ENCODE measurements at places on chromosomes 16 and 17. TPM values are rescaled to one million over a fixed set of nuclear protein-coding genes. Genes with fewer than 3 reads are reported as not detected.

DNA sequence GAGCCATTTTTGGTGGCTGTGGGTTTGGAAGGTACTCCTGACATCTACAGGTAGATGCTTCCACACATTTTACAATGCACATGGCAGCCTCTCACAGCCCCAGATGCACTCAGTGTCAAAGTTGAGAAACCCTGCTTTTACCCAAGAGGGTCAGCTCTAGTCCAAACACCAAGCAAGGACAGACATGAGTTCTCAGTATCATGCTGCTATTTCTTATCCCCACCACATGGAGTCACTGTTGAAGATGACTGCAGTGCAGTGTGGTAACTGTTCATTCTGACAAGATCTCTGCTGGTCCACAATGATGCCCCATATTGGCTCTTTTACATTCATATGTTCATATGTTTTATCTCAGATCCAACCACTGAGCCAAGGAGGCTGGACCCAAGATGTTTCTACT lies 50.5 kb upstream of the SALL1 start:
- no peak overlapping the region for H3K4me3 ChIP-seq
- H3K4me1 ChIP-seq: no peaks in the 10 kb centered on the region
- DNase-seq: no peak
- H3K27me3 ChIP-seq: no peaks in the 10 kb centered on the region
- H3K36me3 ChIP-seq: no peaks in the 10 kb centered on the region

DNA sequence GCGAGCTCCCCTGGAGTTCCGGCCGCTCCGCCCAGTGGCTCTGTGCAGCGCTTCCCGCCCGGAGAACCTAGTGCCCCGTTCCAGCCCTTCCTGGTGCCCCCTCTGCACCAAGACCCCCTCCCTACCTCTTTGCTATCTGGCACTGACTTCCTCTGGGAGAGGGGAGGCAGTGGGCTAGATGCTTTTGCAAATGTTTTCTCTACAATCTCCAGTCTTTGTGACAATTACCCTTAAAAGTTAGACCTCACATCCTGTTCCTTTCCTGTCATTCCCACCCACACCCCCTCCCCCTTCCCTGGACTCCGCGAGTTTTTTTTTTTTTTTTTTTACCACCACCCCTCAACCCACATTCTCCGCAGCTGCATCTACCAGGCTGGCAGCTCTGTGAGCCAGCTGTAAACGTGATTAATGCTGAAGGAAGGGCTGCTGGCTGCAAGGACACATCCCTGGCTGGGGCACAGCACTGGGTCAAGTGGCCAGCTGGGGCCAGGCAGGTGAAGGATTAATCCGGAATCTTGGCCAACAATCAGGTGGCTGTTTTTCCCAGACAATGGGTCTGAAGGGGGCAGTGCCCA lies 101.5 kb downstream of the MGAT5B start:
- H3K27ac ChIP-seq: peak overlapping the region; percentile 80
- peaks cover 28% of the 10 kb centered on the region for H3K27me3 ChIP-seq
- no peaks in the 10 kb centered on the region for H3K36me3 ChIP-seq
- peaks cover 28% of the 10 kb centered on the region for H3K4me1 ChIP-seq
- peak overlapping the region; percentile 84 for H3K4me3 ChIP-seq

DNA sequence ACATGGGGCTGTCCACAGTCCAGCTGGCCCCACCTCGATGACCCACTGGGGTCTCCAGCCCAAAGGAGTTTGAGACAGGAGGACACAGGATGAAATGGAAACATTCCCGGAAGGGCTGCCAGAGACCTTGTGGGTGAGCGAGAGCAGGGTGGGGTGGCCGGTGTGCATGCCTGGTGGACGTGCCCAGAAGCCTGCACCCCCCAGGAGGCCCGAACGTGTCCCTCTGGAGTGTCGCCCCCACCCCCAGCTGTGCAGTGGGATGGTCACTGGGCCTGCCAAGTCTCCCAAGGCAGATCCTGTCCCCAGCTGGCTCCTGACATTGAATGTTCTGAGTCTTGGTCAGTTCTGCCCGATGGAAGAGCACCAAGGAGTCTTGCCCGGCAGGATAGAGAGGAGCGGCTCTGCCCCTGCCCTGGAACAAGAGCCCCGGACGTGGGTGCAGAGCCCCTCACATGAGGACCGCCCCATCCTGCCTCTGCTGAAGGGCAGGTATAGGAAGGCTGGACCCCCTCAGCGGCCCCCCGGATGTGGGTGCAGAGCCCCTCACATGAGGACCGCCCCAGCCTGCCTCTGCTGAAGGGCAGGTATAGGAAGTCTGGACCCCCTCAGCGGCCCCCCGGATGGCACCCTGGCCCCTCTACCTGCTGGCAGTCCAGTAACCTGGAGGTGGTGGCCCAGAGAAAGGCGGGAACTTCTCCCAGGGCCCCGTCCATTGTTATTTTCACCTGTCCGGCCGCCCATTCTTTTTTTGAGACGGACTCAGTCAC lies 3.1 kb upstream of the CAPN15 start:
- peak overlapping the region; percentile 35 for H3K27ac ChIP-seq
- peaks cover 33% of the 10 kb centered on the region for H3K4me1 ChIP-seq
- H3K27me3 ChIP-seq: no peaks in the 10 kb centered on the region
- DNase-seq: no peak
- peaks cover 8% of the 10 kb centered on the region for H3K36me3 ChIP-seq

GRCh38 chr16:48499923-48500381 lies 110.0 kb downstream of the N4BP1 start:
- peaks cover 6% of the 10 kb centered on the region for H3K27me3 ChIP-seq
- H3K36me3 ChIP-seq: no peaks in the 10 kb centered on the region
- H3K4me3 ChIP-seq: no peak overlapping the region
- H3K27ac ChIP-seq: no peak overlapping the region
- DNase-seq: no peak
- H3K4me1 ChIP-seq: peaks cover 2% of the 10 kb centered on the region

- peaks cover 10% of the 10 kb centered on the region for H3K4me1 ChIP-seq
- H3K27me3 ChIP-seq: no peaks in the 10 kb centered on the region
- no peak overlapping the region for H3K4me3 ChIP-seq
- no peak for DNase-seq
- H3K36me3 ChIP-seq: peaks cover 4% of the 10 kb centered on the region
Observed at GRCh38 chr17:59149051-59149450, 5.9 kb downstream of the SKA2 start.

DNA sequence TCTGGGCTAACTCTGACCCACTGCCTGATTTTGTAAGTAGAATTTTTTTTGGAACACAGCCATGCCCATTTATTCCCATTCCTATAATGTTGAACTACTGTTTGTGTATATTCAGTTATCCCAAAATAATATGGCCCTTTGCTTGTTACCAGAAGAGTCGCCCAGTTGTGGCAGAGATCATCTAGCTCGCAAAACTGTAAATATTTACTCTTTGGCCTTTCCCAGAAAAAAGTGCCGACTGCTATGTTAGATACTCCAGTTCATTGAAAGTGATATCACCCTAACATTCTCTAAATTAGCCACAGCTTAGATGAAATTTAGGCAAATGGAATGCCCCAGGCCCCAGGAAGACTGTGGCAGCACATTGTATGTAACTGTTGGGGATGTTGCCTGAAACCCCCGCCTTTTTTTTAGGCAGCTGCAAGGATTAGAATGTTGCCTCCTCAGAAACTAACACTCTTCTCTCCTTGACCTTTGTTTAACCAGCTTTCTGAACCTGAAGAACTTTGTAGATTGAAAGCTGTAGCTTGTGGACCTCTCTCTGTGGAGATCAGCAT lies 19.1 kb downstream of the WWOX start:
- no peaks in the 10 kb centered on the region for H3K27me3 ChIP-seq
- H3K4me1 ChIP-seq: peaks cover 3% of the 10 kb centered on the region
- DNase-seq: no peak

- no peak overlapping the region for H3K4me3 ChIP-seq
- H3K36me3 ChIP-seq: no peaks in the 10 kb centered on the region
- no peaks in the 10 kb centered on the region for H3K27me3 ChIP-seq
- no peak for DNase-seq
Observed at GRCh38 chr16:76081967-76082366, 195.2 kb upstream of the CNTNAP4 start.

- peak; percentile 23 for DNase-seq
- H3K27me3 ChIP-seq: no peaks in the 10 kb centered on the region
- H3K36me3 ChIP-seq: peaks cover 6% of the 10 kb centered on the region
- no peak overlapping the region for H3K4me3 ChIP-seq
Observed at GRCh38 chr16:85718682-85719081, 29.9 kb upstream of the GINS2 start.

- H3K27me3 ChIP-seq: peaks cover 27% of the 10 kb centered on the region
- no peak overlapping the region for H3K27ac ChIP-seq
- no peak overlapping the region for H3K4me3 ChIP-seq
- H3K36me3 ChIP-seq: no peaks in the 10 kb centered on the region
- no peak for DNase-seq
- no peaks in the 10 kb centered on the region for H3K4me1 ChIP-seq
Observed at GRCh38 chr17:48498164-48498850, 32.5 kb downstream of the HOXB1 start.

DNA sequence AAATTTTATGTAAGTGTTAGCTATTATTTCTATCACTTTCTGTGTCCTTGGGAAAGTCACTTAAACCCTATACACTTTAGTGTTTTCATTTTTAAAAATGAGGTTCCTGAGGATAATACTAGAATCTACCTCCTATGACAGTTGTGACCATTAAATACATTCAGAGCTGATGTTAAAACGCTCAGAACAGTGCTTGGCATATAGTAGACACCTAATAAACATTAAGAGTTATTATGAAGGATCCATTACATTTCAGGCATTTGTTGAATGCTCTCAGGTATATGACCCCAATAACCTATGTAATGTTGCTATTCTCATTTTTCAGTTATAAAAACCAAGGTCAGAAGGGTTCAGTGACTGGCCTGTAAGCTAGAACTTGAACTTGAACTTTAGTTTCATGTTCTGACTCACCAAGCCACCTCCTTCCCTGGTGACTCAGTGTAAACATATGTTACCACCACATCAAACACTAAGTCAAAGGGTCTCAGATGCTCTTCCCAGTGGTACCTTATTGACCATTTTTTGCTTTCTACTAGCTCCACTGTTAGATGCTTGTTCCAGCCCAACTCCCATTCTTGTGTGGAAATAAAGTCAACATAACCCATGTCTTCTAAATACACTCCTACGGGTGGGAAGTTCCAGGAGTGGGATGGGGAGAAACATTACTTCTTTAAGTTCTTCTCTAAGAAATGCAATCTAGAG lies 47.6 kb downstream of the HSD17B2 start:
- H3K27me3 ChIP-seq: peaks cover 20% of the 10 kb centered on the region
- H3K27ac ChIP-seq: no peak overlapping the region
- no peak for DNase-seq

- no peak overlapping the region for H3K27ac ChIP-seq
- no peaks in the 10 kb centered on the region for H3K4me1 ChIP-seq
- H3K4me3 ChIP-seq: no peak overlapping the region
- no peaks in the 10 kb centered on the region for H3K36me3 ChIP-seq
Observed at GRCh38 chr17:6361733-6362132, 73.2 kb downstream of the AIPL1 start.

GRCh38 chr17:27976331-27976730 lies 66.1 kb upstream of the NLK start:
- H3K27me3 ChIP-seq: peaks cover 4% of the 10 kb centered on the region
- H3K4me3 ChIP-seq: no peak overlapping the region
- peaks cover 9% of the 10 kb centered on the region for H3K4me1 ChIP-seq
- H3K27ac ChIP-seq: no peak overlapping the region
- no peaks in the 10 kb centered on the region for H3K36me3 ChIP-seq

GRCh38 chr16:59632276-59632855 lies 898.2 kb upstream of the GOT2 start:
- DNase-seq: no peak
- no peaks in the 10 kb centered on the region for H3K4me1 ChIP-seq
- no peaks in the 10 kb centered on the region for H3K36me3 ChIP-seq
- no peaks in the 10 kb centered on the region for H3K27me3 ChIP-seq
- H3K4me3 ChIP-seq: no peak overlapping the region
- H3K27ac ChIP-seq: no peak overlapping the region

- H3K36me3 ChIP-seq: no peaks in the 10 kb centered on the region
- no peak overlapping the region for H3K4me3 ChIP-seq
- H3K4me1 ChIP-seq: no peaks in the 10 kb centered on the region
- peaks cover 12% of the 10 kb centered on the region for H3K27me3 ChIP-seq
Observed at GRCh38 chr17:77542011-77542410, 401.2 kb downstream of the SEC14L1 start.

- H3K27ac ChIP-seq: no peak overlapping the region
- no peak overlapping the region for H3K4me3 ChIP-seq
- H3K27me3 ChIP-seq: peaks cover 20% of the 10 kb centered on the region
- H3K4me1 ChIP-seq: no peaks in the 10 kb centered on the region
Observed at GRCh38 chr17:65222214-65222738, 85.1 kb downstream of the RGS9 start.

GRCh38 chr16:88810166-88810911 lies 1.4 kb downstream of the APRT start:
- peak overlapping the region; percentile 91 for H3K4me3 ChIP-seq
- no peaks in the 10 kb centered on the region for H3K27me3 ChIP-seq
- peaks cover 17% of the 10 kb centered on the region for H3K4me1 ChIP-seq
- no peak for DNase-seq
- peaks cover 13% of the 10 kb centered on the region for H3K36me3 ChIP-seq

- H3K4me3 ChIP-seq: no peak overlapping the region
- peaks cover 37% of the 10 kb centered on the region for H3K27me3 ChIP-seq
- H3K27ac ChIP-seq: no peak overlapping the region
- no peaks in the 10 kb centered on the region for H3K36me3 ChIP-seq
Observed at GRCh38 chr17:79407385-79407784, 203.5 kb downstream of the RBFOX3 start.

DNA sequence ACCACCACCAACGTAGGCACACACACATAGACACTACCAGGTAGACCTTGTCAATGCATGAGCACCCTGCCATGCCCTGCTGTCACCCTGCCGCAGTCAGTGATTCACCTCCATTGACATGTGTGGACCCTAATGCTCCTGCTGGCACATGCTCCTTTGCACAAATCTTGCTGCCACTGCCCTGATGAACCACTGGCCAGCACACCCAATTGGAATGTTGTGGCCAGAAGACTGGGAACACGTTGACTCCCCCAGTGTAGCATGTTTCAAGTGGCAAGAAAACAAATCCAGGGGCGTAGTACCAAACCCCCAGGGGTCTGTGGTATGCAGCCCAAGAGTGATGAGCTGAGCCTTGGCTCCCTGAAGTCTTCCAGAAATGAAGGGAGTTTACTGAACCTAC lies 486.4 kb upstream of the KIF2B start:
- H3K36me3 ChIP-seq: no peaks in the 10 kb centered on the region
- H3K27ac ChIP-seq: no peak overlapping the region
- H3K4me1 ChIP-seq: no peaks in the 10 kb centered on the region
- H3K4me3 ChIP-seq: no peak overlapping the region
- no peak for DNase-seq
- H3K27me3 ChIP-seq: no peaks in the 10 kb centered on the region

GRCh38 chr16:55678161-55678821 lies 22.5 kb downstream of the SLC6A2 start:
- no peak overlapping the region for H3K27ac ChIP-seq
- DNase-seq: no peak
- H3K27me3 ChIP-seq: peaks cover 4% of the 10 kb centered on the region

- no peaks in the 10 kb centered on the region for H3K27me3 ChIP-seq
- H3K27ac ChIP-seq: no peak overlapping the region
- no peak for DNase-seq
- no peaks in the 10 kb centered on the region for H3K4me1 ChIP-seq
- H3K36me3 ChIP-seq: no peaks in the 10 kb centered on the region
- H3K4me3 ChIP-seq: no peak overlapping the region
Observed at GRCh38 chr16:69233124-69233523, 46.2 kb downstream of the SNTB2 start.

- no peak overlapping the region for H3K27ac ChIP-seq
- no peaks in the 10 kb centered on the region for H3K27me3 ChIP-seq
- peak overlapping the region; percentile 12 for H3K4me3 ChIP-seq
- DNase-seq: no peak
- H3K4me1 ChIP-seq: peaks cover 16% of the 10 kb centered on the region
- H3K36me3 ChIP-seq: no peaks in the 10 kb centered on the region
Observed at GRCh38 chr17:9256751-9257629, 235.7 kb downstream of the NTN1 start.

Gene TUBG2
- 9.4 TPM for total RNA-seq

Gene IRX5
- total RNA-seq: not detected

Gene KRTAP4-3
- total RNA-seq: not detected

Gene MYLK3
- total RNA-seq: 0.55 TPM

Gene CDC27
- 76.5 TPM for total RNA-seq

Gene SLC52A1
- total RNA-seq: 0.09 TPM

Gene TMEM114
- not detected for total RNA-seq
